Lung microvascular endothelial cell (primary cell): ENCODE measurements at places on chromosomes 6 and 20.

GRCh38 chr6:154447954-154448353 lies 62.5 kb downstream of the CNKSR3 start:
- peak; percentile 81 for DNase-seq

GRCh38 chr20:20734475-20734948 lies 22.1 kb upstream of the RALGAPA2 start:
- peak; percentile 60 for DNase-seq

DNA sequence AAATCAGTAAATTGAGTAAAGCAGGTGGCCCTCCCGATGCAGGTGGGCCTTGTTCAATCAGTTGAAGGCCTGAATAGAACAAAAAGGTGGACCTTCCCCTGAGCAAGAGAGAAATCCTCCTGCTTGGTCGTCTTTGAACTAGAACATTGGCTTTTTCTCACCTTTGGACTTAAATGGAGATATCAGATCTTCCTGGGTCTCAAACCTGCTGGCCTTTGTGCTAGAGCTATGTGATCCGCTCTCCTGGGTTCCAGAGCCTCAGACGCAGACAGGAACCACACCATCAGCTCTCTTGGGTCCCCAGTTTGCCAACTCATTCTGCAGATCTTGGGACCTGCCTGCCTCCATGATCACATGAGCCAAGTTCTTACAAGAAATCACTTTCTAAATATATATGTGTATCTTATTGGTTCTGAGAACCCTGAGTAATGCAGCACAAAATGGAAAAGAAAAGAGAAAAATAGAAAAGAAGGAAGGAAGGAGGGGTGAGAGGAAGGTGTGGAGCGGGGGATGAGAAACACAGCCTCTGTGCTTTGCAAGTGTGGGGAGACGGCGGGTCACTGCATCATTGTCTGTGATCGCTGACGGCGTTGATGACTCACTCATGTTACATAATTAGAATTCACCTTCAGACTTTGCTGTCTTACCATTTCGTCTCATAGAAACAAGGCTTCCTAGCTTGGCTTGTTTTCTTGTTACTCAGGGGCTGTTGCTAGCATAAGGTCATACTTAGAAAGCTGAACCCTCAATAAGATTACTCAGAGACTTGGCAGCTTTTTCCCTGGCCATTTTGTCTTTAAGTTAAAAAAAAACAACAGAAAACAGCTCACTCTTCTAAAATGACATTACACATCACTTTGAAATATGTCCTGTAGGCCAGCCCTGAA lies 85.7 kb upstream of the NEDD9 start:
- peak; percentile 99 for DNase-seq

DNA sequence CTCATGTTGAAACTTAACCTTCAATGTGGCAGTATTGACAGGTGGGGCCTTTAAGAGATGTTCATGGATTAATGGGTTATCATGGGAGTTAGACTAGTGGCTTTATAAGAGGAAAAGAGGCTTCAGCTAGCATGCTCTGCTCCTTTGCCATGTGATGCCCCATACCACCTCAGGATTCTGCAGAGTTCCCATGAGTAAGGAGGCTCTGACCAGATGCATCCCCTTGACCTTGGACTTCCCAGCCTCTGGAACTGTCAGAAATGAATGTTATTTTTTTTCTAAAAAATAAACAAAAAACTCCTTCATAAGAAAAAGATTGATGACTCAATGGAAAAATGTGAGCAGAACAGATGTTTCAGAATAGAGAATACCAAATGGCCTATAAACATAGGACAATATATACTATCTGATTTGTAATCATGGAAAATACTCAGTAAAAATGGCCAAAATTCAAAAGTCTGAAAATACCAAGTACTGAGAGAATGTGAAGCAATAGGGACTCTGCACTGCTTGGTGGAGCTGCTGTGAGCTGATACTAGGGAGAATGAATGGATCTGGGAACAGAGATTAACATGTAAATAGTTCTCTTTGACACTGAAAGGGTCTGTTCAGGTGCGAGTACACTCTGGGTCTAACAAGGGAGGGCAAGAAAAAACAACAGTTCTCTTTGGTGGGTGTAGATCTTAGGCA lies 7.4 kb upstream of the TRIM39 start:
- DNase-seq = peak; percentile 18

DNA sequence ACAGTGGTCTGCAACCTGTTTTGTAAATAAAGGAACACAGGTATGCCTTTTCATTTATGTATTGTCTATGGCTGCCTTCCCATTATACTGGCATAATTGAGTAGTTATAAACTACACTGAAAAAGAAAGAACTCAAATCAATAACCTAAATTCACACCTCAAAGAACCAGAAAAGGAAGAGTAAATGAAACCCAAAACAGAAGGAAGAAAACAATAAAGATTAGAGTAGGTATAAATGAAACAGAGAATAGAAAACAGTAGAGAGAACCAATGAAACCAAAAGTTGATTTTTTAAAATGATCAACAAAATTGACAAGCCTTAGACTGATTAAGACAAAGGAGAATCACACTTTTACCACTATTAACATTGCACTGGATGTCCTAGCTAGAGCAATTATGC lies 34.7 kb downstream of the FAM184A start:
- DNase-seq = no peak

DNA sequence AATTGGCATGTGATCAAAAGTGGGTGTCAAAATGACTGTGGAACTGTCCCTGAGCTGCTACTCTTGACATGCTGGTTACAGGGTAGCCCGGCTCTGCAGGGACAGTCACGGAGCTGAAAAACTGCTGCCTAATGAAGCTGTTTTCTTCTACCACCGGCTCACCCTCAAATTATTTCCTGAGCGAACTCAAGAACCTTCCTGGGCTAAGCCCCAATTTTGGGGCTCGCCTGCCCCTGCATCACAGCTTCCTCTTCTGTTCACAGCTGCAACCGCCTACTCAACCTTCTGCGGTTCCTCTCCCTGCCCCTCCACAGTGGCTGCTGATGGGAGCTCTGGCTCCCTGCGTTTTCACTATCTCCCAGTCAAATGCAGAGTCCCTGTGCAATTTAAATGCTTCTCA lies 110.8 kb upstream of the MLN start:
- DNase-seq = no peak

GRCh38 chr6:150680510-150680909 lies 80.8 kb downstream of the PLEKHG1 start:
- no peak for DNase-seq

GRCh38 chr6:18025596-18025995 lies 38.2 kb upstream of the KIF13A start:
- DNase-seq = no peak

- no peak for DNase-seq
Measured at GRCh38 chr6:125474061-125474460, 172.3 kb upstream of the HDDC2 start.

DNA sequence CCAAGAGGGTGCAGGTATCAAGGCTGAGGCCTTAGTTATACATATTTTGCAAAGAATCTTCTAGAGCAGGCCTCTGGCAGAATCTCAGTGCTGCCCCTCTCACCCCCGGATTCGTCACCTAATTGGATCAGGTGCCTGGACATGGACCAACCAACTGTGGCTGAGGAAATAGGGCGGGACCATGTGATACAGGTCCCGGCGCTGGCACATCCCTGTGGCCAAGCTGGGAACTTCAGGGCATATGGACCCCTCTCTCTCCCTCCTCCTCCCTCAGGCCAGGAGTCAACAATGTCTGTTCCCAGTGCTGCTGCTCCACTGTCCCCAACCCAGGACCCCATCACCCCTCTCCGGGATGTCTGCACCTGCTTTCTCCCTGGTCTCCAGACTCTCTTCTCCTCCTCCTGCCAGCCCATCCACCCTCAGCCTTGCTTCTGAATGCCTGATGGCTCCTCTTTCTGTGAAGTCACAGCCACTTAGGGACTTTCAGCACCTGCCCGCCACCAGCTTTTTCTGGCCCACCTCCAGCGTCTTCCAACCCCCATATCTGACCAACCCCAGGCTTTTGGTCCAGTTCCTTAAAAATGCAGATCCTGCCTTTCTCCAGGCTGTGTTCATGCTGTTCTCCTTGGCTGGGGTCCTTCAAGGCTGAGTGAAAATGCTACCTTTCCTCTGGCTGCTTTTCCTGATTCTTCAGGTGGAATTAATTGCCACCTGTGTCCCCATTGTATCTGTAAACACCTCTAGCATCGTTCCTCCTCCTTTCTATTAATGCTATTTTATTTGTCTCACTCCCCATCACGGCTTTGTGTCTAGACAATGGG lies 19.0 kb upstream of the MLN start:
- DNase-seq = peak; percentile 33

GRCh38 chr20:43043887-43044286 lies 145.8 kb downstream of the PTPRT start:
- DNase-seq = no peak

- DNase-seq = no peak
Measured at GRCh38 chr20:60250251-60250650, 292.0 kb downstream of the CDH26 start.

- no peak for DNase-seq
Measured at GRCh38 chr6:47203266-47203937, 106.3 kb downstream of the TNFRSF21 start.

- peak; percentile 31 for DNase-seq
Measured at GRCh38 chr6:71482742-71483141, 194.1 kb downstream of the OGFRL1 start.

- DNase-seq = peak; percentile 37
Measured at GRCh38 chr6:157023958-157024357, 246.8 kb downstream of the ARID1B start.

DNA sequence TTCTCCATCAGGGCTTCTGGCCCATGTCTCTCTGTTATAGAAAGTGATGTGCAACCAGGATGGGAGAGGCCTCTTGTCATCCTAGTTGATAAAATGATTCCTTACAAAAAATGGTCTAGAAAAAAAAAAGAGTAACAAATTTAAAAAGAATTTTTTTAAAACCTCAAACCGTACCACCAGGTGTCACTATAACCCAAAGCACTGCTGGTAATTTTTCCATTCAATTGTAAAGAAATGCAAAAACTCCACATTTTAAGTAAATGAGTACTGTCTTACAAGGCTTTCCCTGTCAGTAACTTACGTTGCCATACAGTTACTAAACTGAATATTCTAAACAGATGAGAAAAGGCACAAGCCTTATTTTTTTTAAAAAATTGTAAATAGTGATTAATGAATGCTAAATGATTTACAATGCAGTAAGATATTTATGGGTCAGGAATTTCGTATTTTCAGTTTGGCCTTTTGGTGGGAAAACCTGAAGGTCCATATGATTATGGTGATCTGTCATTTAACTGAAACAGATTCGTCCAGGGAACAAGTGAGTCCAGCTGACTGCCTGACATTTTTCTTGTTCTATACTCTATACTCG lies 95.4 kb downstream of the OGFRL1 start:
- DNase-seq = peak; percentile 73

DNA sequence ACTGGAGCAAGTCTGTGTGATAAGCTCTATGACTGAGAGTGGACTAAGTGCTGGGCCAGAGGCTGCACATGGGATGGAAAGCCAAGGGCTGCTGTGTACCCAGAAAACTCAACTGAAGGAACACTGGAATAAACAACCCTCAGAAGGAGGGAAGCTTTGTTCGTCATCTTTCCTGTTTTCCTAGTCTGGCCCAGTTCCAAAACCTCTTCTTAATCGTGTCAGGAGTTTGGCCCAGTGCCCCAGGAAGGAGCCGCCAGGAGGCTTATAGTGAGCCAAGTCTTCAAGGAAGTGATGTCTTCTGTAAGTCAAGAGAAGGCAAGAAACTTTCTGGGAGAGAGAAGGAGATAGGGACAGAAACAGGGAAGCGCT lies 23.3 kb upstream of the TOP1 start:
- DNase-seq = peak; percentile 99

GRCh38 chr6:14177413-14178082 lies 60.0 kb downstream of the CD83 start:
- DNase-seq = no peak

DNA sequence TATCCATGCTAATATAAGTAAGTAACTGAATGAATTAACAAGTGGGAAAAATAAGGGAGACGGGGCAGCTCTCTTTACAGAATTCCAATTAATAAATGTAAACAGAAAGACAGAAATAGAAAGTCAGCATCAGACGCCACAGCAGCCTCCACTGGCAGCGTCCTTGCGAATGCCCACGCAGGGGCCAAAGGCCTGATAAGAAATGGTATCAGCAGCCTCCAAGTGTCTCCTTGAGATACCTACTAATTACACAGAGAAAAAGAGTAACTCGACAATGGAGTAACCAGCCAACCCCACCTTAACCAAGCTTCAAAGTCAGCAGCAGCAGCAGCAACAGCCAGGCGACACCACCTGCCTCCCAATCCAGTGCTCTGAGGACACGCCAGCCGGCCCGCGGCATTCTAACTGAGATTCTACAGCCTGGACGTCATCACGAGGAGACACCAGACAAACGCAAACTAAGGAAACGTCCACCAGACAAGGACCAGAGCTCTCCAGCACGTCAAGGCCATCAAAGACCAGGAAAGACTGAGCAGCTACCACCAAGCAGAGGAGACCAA lies 78.8 kb downstream of the TAF4 start:
- no peak for DNase-seq

GRCh38 chr6:11223286-11223864 lies 9.1 kb downstream of the NEDD9 start:
- DNase-seq = peak; percentile 47

DNA sequence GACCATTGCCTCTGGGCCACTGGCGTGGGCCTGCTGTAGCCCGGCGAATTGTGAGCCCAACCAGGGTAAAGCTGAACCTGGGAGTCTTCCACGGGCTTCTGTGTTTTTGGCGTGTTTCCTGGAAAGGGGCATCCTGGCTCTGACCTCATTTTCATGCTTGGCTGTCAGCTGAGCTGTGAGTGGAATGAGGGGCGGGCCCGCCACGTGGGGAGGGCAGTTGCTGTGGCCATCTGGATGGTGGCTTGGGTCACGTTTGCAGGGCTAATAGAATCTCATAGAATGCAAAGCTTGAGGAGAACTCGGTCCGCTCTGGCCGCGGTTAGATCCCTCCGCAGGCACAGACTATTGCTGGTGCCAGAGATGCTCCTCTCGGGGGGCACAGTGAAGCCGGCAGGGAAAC lies 263.0 kb downstream of the SMOC2 start:
- no peak for DNase-seq

DNA sequence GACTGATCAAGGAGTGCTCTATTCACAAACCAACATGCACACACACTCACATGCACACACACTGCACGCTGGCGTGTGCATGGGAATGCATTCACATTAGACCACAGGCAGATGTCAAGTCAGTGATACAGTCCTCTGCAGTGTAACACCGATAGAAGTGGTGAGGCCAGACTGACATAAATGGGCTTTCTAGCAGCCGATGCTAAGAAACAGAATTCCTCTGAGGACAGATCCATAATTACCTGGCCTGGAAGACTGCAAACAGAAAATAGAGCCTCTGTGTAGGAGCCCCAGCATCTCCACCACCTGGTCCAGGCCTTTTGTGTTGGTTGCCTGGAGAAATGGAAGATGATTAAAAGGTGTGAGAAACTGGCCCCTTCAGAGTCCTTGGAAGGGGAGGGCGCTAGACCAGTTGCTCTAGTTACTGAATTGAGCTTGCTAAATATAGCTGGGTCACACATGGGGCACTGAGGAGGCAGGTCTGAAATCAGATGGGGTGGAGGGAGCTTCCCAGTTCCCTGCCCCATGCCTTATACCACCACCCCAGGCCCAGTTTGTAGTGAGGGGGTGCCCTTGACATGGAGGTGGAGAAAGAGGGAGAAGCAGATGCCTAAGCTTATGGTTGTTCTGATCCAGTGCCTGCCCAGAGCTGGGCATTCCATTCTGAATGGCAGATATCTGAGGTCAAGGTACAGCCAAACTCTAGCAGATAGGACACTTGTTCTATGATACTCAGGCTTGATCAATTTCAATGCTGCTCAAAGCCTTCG lies 233.8 kb downstream of the LRFN2 start:
- no peak for DNase-seq

- no peak for DNase-seq
Measured at GRCh38 chr20:37943501-37944455, 40.9 kb downstream of the VSTM2L start.

- DNase-seq = peak; percentile 76
Measured at GRCh38 chr20:34415079-34415478, 52.0 kb downstream of the ITCH start.

- DNase-seq = no peak
Measured at GRCh38 chr6:140713495-140713894, 1339.0 kb upstream of the CITED2 start.
